Stimulated activated CD8-positive, alpha-beta memory T cell treated with anti-CD3 and anti-CD28 coated beads, Interleukin-15, amount 100 ng/mL, for 4 hours (primary cell): ENCODE measurements at places on chromosomes 5 and 9.

GRCh38 chr5:10621832-10622231, 58.0 kb downstream of the ANKRD33B start:
- DNase-seq = no peak

- DNase-seq = no peak
Measured at GRCh38 chr5:84384604-84385575, at the start of gene EDIL3. TSS of gene EDIL3 (minus strand) at chr5:84384880. CDS start at chr5:84384374, 506 bp downstream.

DNA sequence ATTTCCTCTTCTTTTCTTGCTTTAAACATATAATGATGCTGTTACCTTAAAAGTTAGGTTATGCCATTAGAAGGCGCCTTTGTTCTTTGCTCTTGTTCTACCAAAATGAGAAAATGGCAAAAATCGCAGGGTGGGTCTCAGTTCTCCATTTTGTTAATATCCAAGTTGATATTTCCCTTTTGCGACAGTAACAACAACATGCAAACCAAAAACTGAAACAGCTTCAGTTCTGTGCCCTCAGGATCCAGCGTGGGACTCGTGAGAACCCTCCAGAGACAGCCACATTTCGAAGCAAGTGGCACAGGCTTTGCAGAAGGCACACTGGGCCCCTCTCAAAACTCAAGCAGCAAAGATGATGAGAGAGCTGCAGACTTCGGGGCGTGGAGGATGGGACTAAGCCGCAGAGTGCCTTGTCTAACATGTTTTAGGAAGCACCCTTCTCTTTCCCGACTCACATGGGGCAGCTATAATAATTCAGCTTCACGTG, 33.0 kb upstream of the LCP2 start:
- no peak for DNase-seq

DNA sequence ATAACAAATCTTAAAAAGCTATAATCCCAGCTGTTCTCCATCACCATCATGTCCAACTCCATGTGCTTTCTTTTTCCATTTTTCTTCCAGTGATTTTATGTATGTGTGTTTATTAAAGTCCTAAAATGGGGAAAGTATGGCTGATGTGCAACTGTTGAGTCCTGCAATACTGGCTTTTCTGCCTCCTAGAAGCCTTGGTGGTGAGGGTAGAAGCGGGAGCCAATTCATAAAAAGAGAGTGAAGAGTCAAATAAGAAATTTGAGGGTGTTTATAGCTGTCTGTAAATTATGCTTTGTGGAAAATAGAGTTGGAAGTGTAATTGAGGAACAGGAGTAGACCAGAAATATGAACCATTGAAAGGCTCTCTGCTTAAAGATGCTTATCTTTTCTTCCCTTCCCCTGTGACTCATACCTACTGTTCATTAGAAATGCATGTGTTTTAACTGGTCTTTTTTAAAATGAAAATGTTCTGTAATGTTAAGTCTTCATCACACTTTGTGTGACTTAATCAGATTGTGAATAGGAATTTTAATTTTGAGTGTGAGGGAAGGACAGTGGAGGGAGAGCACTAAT, 80.1 kb downstream of the ZCCHC7 start:
- no peak for DNase-seq

DNA sequence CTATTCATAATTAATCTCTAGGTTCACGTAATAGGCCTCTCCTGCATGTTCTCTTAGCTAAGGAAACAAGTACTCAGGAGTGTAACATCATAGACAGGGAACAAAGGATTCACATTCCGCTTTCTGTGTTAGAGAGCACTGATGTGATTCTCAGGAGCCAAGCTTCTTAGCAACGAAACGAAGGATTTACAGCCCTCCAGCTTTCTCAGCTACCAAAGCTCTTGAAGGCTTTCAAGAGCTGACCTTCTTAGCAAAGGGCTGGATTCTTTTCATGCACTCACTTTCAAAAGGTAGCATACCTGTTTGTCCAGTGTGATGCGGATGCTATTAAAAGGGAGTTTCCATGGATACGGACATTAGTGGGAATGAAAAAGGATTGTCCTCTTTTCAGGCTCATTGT, 107.4 kb downstream of the TUSC1 start:
- no peak for DNase-seq

- no peak for DNase-seq
Measured at GRCh38 chr5:102286476-102286875, 9.6 kb downstream of the SLCO4C1 start.

- DNase-seq = no peak
Measured at GRCh38 chr5:17018871-17019270, 82.8 kb upstream of the MYO10 start.

GRCh38 chr9:114849450-114849849, 43.6 kb upstream of the TNFSF15 start:
- no peak for DNase-seq

GRCh38 chr5:35922468-35922867, 16.0 kb downstream of the CAPSL start:
- no peak for DNase-seq

- no peak for DNase-seq
Measured at GRCh38 chr9:79765466-79765865, 193.7 kb downstream of the TLE4 start.

- DNase-seq = no peak
Measured at GRCh38 chr5:21791304-21791703, 1061.8 kb downstream of the CDH12 start.

DNA sequence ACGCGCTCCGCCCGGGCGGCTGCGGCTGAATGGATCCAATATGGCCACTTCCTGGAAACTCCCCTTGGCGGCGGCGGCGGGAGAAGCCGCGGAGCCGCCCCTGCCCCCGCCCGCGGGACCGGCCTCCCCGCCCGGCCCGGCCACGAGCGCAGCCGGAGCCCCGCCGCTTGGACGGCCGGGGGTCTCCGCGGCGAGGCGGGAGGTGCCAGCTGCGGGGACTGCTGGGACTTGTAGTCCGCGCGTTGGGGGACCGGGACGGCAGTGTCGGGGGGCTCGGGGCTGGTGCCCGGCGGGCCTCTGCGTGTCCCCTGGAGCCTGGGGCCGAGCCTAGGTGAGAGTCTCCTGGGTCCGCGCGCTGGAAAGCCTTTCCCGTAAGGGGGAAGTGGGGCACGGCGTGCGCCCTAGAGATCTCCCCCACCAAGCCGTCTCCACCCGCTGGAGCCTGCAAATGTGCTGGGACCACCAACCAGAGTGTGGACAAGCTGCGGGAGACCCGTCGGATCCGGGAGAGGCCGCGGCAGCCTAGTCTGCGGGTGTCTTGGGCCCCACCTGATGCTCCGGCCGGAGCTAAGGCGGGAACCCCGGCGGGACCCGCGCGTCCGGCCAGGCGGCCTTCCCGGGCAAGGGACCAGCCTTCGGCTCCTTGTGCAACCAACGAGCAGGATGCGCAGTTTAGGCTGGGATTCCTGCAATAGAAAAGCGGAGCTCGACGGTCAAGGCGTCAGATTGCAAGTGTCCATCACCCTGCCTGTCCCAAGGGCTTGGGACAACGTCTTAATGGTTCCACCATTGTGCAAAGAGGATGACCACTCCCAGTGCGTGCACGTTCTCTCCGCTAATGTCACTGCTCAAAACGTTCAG, at the start of gene SEPTIN8:
SEPTIN8 (minus strand) TSS at position 31 of the 861 bp plus-strand sequence. CDS start 102 bp downstream, outside the sequence.
- no peak for DNase-seq

DNA sequence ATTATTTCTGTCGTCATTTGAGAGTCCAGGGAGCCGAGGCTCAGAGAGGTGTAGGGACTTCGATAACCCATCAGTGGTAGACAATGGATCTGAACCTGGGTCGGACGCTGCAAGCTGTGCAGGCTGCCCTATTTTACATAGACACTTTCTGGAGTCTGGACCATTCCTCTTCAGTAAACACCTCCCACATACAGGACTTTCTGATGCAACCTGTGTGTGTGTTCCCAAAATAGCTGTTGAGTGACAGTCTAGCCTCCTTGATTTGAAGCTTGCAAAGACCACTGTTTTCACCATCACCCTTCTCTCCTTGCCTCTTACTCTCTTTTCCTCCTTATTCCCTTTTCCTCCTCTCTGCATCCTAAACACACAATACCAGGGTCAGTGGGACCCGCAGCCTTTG, 30.7 kb downstream of the CFAP77 start:
- no peak for DNase-seq

- DNase-seq = no peak
Measured at GRCh38 chr5:44637916-44638869, 170.6 kb upstream of the MRPS30 start.

- no peak for DNase-seq
Measured at GRCh38 chr5:139647506-139648204, 494 bp upstream of the CXXC5 start.

GRCh38 chr5:180803181-180804128, 849 bp upstream of the MGAT1 start:
- DNase-seq = peak; percentile 80

DNA sequence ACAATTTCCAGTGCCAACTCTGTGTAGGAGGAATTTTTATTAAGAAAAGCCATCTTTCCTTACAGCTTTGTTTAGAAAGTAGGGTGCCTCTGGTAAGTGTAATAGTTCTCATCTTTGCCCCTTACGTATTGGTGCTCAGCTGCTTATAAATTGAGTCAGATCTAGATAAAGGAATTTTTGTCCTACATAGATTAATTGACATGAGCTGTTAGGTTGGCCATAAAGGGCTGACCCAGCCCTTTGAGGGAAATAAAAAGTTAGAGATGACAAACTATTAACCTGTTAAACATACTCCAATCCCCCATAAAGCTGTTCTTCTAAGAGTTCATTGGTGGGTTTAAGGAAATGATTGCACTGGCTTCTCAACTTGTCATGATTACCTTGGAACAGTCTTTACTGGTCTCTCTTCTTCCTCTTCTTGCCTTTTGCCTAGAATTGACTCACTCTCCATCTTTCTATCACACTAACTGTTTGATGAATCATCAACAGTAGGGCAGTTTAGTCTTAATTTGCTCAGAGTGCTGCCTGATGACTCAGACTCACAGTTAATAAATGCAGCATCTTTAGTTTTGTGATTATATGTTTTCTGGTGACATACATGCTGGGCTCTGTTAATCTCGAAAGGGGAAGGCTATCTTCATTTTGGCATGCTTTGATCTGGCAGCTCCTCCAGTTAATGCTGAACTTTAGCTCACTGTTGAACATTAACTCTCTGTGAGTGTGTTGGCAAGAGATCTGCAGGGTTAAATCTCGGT, 51.7 kb downstream of the ARHGAP26 start:
- DNase-seq = no peak

DNA sequence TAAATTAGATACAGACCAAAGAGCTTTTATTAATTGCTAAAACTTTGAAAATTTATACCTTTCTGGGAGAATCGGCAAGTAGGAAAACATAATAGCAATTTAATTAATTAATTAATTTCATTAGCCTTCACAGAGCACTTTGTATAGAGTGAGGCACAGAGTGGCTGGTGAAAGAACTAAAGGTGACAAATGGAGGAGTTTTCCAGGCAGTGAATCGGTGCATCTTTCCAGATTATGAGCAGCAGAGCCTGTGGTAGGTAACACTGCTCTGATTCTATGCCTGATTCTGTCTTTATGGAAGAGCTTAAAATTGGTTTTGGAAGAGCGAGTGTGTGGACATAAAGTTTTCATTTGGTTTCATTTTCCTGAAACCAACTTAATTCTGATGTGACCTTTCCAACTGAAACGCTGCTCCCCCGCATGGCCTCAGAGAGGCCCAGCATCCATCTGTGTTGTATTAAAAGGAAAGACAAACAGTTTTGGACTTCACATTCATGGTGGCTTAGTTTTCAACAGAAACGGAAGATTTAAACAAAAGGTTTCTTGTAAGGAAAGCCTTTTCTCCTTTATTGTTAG, 188.9 kb upstream of the RPS23 start:
- no peak for DNase-seq

- no peak for DNase-seq
Measured at GRCh38 chr5:135379046-135379654, 19.9 kb downstream of the MACROH2A1 start.

- no peak for DNase-seq
Measured at GRCh38 chr9:96665789-96666188, 10.7 kb upstream of the PRXL2C start.

DNA sequence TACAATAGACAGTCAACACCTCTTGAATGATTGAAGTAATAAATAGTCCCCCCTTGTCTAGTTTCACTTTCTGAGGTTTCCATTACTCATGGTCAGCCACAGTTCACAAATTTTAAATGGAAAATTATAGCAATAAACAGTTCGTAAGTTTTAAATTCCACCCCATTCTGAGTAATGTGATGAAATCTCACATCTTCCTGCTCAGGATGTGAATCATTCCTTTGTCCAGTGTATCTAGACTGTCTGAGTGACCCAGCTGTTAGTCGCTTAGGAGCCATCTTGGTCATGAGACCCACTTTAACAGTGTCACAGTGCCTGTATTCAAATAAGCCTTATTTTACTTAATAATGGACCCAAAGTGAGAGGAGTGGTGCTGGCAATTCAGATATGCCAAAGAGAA, 311.6 kb upstream of the PRR16 start:
- DNase-seq = no peak

DNA sequence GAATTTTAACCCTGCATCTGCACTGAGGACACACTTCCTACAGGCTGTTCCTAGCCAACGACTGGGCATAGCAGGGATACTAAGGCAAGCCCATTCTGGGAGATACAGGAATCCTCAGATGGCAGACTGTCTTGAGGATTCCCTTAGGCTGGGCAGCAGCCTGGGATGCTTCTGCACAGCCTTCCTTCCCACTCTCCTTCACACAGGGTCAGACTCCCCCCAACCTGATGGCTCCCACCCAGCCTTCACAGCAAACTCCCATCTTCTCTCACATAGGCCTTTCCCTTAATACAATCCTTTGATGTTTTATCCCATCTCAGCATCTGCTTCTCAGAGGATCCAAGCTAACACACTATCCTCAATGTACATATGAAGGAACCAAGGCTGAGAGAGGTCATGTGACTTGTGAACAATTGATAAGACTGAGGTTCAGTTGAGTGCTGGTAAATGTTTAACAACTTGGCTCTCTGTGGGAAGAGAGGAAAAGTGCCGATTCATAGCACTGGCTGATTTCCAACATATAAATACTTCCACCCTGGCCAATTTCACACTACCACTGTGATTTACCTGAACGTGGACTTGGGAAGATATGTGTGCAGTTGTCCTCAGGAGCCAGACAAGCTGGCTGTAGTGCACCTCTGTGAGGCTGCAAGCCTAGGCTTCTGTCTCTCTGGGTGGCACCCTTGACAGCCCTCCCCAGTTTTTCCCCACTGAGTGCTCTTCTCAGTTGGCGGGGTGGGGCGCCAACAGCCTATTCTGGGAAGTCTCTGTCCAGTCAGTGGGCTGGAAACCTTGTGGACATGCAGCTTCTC, 120.2 kb upstream of the TRIM32 start:
- DNase-seq = no peak

GRCh38 chr9:124102363-124102762, 90.8 kb downstream of the LHX2 start:
- DNase-seq = no peak
